ENCODE measurements at places on chromosomes 2 and 18. TPM values are rescaled to one million over a fixed set of nuclear protein-coding genes. Genes with fewer than 3 reads are reported as not detected.

GRCh38 chr2:140504601-140505000, 1626.2 kb downstream of the LRP1B start:
- no peak for DNase-seq

DNA sequence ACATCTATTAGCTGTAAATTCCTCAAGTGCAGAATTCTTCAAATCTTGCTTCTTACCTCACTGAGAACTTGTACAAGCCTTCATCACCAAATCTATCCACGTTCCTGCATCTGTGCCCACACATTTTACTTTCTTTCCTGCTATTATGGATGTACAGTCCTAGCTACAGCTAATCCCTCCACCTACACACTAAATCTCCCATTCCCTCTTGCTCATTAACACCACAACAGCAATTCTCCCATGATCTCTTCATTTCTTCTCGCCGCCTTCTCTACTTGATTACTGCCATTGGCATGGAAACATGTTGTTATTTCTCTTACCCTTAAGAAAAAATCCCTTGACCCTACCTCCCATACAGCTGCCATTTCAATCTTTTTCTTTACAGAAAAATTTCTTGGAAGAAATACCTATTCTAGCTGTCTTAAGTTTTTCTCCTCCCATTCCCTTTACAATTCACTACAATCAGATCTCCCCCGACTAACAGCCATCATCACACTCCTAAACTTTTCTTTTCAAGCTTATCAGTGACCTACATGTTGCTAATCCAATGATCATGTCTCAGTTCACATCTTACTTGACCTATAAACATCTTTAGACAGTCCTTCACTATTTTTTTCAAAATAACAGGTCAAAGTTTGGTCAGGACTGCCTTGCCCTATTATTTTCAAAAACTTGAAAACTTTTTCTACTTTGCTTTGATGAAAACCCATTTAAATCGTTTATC, 41.0 kb downstream of the ROCK2 start:
- no peak for DNase-seq

- no peak for DNase-seq
Measured at GRCh38 chr18:37266290-37266689, 299.3 kb downstream of the CELF4 start.

Gene AKAIN1
- total RNA-seq = not detected

Gene EVA1A
- not detected for total RNA-seq

Gene FOXI3
- not detected for total RNA-seq

DNA sequence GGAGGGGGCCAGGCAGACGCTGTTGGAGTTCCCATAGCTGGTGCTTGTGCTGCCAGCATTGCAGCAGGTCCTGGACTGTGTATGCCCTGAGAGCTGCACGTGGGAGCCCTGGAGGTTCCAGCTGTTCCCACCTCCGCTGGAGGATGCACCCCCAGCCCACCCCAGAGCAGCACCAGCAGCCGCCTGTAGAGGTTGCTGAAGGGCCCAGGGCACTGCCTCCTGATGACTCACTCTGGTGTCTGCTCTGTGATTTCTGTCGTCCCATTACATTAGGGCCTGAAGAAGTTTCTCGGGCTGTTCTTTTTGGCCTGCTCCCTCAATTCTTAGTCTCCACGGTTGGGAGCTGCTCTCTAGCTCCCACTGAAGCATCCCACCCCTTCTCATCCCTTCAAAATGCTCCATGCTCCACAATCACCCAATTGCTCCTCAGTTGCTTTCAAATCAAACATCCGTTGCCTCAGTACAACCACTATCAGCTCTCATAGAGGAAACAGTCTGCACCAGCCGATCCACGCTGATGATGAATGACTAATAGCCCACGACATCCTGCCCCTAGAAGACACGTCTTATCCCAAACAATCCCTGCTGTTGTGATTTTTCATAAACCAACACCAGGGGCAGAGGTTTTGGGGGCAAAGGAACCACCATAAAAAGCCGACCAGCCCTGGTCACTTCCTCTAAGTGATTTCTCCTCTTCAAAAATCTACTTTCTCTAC, 65.2 kb upstream of the RNF152 start:
- no peak for DNase-seq

DNA sequence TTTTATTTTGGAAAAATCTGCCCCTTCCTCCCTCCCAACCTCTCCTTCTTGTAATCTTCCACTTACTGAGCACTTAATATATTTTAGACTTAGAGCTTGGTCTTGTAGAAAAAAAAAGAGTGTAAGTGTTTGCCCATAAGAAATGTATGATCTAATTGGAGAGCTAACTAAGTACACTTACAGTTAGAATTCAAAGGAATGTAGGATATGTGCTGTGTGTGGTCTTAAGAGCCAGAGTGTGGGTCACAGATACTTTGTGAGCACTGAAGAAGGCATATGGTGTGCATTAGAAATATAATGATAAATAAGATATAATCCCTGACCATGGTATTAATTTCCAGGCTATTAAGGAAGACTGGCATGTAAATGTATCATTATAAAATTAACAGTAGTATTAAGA, 91.8 kb upstream of the ZNF521 start:
- no peak for DNase-seq

Gene TRPM8
- not detected for total RNA-seq

Gene MYOM1
- total RNA-seq = 0.89 TPM

GRCh38 chr2:219476652-219477151, 22.0 kb upstream of the GMPPA start:
- DNase-seq = no peak

- no peak for DNase-seq
Measured at GRCh38 chr2:46885376-46885775, 30.2 kb downstream of the MCFD2 start.
